Gastrocnemius medialis (tissue), 4 donors: ENCODE measurements at places on chromosomes 6 and 20.

GRCh38 chr20:34528921-34529297, 12.7 kb downstream of the DYNLRB1 start:
- peak; percentile 57 for DNase-seq

DNA sequence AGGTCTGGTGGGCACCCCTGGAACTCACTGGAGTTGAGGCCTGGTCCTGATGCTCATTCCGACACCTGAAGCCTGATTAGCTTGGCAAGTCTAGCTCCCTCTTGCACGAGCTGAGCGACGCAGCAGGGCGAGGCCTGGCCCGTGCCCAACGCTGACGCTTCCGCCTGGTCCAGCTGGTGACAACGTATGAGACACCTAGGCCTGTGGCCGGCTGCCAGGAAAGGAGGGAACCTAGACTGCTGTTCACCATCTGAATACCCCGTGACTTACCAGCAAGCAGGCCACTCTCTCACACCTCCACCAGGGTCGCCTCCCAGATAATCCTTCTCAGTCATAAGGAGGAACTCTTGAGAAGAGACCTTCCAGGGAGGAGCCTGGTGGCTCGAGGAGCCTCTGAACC, 24.5 kb downstream of the YTHDF1 start:
- no peak for DNase-seq

DNA sequence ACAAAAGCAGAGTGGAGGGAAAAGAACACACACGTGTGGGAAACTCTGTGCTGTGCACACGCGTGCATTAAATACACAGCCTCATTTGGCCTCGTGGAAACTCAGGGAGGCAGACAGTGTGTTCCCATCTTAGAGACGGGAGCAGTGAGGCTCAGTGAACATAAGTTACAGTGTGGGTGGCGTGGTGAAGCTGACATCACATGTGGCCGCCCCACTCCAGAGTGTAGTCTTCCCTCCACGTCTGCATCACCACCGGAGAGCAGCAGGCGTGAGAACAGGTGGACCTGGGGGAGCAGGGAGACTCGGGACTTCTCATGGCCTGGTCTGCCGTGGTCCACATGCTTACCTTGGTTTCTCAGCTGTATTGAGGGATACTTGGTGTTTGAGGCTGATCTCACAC, 51.7 kb downstream of the THBS2 start:
- no peak for DNase-seq

GRCh38 chr20:64182146-64182865, 18.1 kb downstream of the MYT1 start:
- DNase-seq: no peak

DNA sequence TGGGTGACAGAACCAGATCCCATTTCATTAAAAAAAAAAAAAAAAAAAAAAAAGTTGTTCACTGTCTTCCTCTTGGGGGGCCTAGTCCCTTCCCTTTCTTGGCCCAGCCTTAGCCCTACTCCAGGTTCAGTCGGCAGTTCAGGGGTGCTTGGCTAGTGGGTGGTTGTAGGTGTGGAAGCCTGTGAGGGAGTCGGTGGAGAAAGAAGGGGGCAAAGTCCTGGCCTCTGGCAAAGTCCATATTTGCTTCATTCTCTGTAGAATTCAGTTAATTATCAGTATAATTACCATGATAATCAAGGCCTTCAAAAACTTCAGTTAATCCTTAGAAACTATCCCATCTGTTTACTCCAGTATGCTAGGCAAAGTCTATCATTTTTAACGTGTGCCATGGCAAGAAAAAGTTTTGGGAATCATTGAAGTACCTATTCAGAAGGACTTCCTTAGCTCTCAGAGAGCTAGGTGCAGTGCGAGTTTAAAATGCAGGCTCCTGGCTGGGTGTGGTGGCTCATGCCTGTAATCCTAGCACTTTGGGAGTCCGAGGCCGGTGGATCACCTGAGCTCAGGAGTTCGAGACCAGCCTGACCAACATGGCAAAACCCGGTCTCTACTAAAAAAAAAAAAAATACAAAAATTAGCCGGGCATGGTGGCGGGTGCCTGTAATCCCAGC, 205.7 kb upstream of the ARG1 start:
- DNase-seq: no peak

- no peak for DNase-seq
Observed at GRCh38 chr20:59104831-59105230, 58.8 kb upstream of the ZNF831 start.

DNA sequence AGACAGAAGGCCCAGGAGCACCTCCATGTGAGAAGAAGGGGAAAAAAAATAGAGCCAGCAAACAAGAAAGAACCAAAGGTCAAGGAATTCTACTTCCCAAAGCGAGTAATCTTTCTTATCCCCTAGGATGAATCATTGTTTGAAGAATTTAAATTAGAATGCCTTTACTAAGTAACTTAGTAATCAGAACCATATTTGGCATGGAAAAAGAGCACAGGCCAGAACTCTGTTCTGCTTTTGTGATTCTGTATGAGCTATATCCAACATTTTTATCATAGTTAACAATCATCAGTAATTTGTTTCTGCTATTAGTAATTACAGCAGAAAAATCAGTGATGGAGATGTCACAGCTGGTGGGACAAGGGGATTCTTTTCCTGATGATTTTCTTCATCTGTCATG, 228.8 kb upstream of the FAM83B start:
- no peak for DNase-seq

DNA sequence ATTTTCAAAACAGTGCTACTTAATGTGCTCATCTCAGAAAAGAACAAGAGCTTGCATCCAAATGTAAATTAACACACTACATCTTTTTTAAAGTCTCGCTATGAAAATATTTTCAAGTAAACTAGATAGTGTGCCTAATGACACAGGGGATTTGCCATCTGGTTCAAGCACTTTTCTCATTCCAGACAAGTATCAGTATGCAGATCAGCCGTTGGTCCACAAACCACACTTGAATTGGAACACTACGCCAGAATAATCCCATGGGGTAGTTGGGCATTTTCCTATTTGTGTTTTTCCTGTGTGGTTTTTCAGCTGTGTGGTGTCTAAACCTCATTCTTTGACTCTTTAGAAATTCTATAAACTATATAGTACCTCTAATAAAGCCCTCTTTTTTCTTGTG, 256.2 kb downstream of the EPHA7 start:
- DNase-seq: no peak

DNA sequence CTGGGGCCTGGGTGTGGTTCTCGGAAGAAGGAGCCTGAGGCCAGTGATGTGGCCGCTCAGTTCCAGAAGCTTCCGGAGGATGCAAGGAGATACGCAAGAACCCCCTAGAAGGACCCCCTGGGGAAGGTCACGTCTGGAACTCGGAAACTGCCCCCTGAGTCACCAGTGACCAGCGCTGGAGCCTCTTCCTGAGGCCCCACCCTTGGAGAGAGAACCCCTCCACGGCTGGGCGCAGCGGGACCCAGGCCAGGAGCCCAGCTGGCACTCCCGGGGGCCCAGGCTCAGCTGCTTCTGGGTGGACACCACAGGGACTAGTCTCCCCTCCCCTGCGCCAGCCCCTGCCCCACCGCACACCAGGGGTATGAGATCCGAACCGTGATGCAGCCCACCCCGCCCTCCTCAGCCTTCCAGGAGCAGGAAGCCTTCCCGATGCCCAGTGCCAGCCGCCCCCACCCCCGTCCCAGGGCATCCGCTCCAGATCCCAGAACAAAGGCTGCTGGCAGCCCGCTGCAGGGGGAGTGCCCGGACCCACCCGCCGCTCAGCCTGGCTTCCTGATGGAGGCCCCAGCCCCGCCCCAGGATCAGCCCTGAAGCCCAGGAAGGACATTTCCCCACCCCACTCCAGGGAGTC, 7.5 kb downstream of the LAMA5 start:
- peak; percentile 17 for DNase-seq

DNA sequence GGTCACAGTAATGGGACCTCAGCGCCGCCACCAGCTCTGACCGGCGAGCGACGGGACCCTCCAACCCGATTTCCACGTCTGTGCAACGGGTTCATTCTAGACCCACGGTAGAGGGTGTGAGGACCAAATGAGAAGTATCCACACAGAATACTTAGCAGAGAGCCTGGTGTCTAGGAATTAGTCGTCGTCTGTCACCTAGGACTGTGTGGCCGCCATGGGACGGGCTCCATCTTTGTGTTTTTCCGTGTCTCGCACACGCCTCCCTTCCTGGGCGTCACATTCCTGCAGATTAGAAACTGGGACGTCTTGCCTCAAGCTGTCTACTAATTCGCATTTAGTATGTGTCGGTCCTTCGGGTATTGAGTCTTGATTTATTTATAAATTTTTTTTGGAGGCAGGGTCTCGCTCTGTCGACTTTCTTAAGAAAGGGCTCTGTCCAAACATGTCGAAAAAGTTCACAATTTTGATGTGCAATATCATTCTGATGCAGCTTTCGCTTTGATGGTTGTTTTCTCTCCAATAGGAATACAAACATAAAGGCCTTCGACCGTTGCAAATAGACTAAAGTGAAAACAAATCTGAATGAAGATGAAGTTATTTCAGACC, 563 bp downstream of the MGME1 start:
- DNase-seq: no peak

DNA sequence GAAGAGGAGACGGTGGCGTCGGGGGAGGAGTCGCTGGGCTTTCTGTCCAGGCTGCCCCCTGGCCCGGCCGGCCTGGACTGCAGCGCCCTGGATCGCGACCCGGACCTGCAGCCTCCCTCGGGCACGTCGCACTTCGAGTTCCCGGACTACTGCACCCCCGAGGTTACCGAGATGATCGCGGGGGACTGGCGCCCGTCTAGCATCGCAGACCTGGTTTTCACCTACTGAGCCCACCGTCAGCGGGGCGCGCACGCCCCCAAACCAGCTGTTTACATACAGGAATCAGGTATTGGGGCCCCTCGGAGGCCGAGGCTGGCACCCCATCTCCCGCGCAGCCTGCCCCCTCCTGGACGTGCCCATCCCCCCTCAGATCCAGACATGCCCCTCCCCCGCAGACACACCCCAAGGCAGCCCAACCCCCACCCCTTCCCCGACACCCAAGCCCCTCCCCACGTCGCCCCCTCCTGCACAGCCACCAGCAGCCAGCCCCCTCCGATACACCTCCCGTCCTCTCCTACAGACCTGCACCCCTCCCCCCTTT, 1.4 kb downstream of the SOX12 start:
- DNase-seq: no peak

GRCh38 chr6:148851683-148852556, 105.1 kb downstream of the UST start:
- DNase-seq: no peak

DNA sequence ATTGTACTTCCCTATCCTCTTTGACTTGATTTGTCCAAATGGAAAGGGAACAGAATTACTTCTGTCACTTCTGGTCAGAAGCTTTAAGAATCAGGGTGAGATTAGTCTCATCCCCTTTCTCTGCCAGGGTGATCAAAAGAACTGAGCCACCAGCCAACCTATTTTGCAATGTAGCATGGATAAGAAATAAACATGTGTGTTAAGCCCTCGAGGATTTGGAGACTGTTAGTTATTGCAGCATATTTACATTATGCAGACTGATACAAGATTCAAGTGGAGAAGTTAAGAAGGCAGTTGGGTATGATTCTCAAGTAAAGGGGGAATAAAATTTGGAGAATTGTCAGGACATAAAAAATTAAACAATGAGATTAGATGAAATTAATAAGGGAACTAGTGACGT, 106.0 kb downstream of the FRK start:
- DNase-seq: no peak

GRCh38 chr6:159952289-159953005, 16.4 kb upstream of the IGF2R start:
- no peak for DNase-seq

DNA sequence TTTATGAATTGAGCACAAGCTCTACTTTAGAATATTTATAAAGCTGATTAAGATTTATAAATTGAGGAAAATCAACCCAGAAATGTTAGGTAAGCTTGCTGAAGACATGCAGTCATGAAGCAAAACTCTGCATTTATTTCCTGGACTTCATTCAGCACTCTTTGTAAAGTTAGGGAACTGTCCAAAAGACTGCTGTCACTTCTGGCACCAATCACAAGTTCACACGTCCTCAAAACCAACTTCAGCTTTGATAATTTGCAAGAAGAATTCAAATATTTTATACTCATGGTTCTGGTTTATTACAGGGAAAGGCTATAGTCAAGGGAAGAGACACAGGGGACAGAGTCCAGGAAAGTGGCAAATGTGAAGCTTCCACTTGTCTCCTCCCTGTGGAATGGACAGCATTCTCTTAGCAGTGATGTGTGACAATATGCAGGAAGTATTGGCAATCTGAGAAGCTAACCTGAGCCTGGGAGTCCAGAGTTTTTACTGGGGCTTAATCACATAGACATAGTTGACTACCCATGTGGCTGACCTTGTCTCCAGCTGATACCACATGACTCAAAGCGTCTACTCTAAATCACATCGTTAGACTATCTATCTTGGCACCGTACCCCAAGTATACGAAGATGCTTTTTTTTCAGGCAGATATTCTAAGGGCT, 85.4 kb downstream of the PPP1R14C start:
- DNase-seq: no peak

- DNase-seq: no peak
Observed at GRCh38 chr6:142823256-142823902, 121.6 kb downstream of the HIVEP2 start.

- no peak for DNase-seq
Observed at GRCh38 chr20:43751167-43752050, 24.6 kb upstream of the GTSF1L start.

GRCh38 chr6:20509212-20509611, 25.0 kb upstream of the CDKAL1 start:
- DNase-seq: no peak

- no peak for DNase-seq
Observed at GRCh38 chr20:35716330-35716729, 17.1 kb downstream of the ROMO1 start.

- DNase-seq: no peak
Observed at GRCh38 chr20:46430921-46431712, 24.7 kb upstream of the ELMO2 start.

DNA sequence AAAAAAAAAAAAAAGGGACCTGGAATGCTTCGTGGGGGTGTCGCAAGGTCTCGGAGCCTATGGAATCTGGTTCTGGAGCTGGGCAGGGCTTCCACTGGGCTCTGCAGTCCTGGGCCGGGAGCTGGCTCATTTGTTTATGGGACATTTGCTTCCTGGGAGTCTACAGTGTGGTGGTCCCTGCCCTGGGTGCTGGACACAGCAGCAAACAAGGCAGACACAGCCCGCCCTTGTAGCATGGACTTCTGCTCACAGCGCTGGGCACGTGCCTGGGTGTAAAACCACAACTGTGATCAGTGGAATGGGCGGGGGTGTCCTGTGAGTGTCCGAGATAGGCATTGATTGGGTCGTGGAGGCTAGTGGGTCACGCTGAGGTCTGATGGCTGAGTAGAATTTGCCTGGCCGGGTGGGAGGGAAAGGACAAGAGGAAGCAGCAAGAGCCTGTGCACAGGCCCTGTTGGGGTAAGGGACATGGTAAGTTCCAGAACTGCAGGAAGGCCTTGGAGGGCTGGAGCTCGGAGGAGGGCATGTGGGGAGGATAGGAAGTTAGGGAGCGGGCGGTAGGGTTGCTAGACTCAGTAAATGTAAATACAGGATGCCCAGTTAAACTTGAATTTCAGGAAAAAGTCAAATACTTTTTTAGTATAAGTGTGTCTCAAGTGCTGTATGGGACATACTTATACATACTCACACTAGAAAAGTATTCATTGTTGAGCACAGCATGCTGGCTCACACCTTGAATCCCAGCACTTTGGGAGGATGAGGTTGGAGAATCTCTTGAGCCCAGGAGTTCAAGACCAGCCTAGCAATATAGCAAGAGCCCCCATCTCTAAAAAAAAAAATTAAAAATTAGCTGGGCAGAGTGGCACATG, 61.3 kb upstream of the PMEPA1 start:
- DNase-seq: no peak
